DMS 273 treated with DMSO at 0.1 percent for 48 hours (cell line): ENCODE measurements at places on chromosomes 3 and 15.

DNA sequence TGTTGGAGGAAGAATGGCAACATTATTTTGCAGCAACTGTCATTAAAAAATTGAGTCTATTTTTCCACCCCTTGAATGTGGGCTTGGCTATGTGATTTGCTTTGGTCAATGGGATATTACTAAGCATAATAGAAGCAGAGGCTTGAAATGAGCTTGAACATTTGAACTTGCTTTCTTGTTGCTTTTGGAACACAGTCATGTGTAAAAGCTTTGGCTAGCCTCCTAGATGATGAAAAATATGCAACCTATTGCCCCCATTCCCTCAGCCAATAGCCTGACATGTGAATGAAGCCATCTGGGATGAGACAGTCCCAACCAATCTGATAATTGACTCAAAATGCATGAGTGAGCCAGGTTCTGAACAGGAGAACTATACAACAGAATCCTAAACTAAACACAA, 78.4 kb downstream of the PLSCR2 start:
- no peak for DNase-seq

- no peak for DNase-seq
Measured at GRCh38 chr3:60746043-60746638, 505.1 kb downstream of the FHIT start.

GRCh38 chr15:79519628-79520027, 87.5 kb downstream of the MINAR1 start:
- no peak for DNase-seq

- peak; percentile 65 for DNase-seq
Measured at GRCh38 chr3:195154793-195155535, 116.0 kb downstream of the XXYLT1 start.

DNA sequence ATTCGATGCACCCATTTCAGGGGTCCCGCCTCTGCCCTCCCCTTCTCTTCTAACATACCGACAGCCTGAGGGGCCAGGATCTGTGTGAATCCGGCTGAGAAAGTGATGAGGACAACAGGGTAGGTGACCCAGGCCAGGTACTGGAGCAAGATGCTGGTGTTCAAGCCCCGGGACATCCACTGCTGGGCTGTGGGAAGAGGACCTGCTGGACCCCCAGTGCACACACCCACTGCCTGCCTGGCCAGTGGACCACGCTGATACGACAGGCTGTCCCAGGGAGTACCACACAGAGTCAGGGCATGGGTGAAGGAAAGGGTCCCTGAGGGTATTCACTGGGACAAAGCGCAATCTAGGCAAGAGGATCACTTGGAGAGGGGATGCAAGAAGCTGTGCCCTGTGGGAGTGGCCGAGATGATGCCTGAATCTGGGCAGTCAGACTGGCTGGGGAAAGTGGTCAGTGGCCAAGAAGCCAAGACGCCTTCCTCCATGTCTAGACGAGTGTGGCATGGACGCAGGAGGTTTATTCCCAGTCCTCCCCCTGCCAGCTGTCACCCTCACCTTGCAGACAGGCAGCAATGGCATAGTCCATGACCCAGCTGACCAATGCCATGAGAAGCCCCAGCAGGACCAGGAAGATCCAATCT, 3.2 kb downstream of the CLCN2 start:
- no peak for DNase-seq

- no peak for DNase-seq
Measured at GRCh38 chr3:60931452-60931851, 319.8 kb downstream of the FHIT start.

GRCh38 chr3:173588556-173588955, 191.0 kb downstream of the NLGN1 start:
- no peak for DNase-seq

- no peak for DNase-seq
Measured at GRCh38 chr15:80596521-80596976, 98.6 kb upstream of the ABHD17C start.

DNA sequence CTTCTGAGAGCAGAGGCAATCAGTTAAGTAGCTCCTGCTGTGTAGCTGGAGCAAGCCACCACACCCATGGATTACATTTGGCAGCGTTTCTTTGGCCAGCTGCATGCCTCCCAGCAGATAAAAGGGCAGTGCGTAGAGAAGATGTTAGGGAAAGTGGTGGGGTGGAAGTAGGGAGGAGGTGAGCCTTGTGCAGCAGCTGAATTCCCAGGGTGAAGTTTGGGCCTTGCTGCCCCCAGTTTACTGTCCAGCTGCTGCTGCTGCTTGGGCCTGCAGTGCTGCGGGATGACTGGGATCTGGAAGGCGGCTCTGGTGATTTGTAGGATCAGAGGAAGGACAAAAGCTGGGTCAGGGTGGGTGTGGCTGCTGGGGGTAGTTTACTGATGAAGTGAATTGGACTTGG, 318.7 kb upstream of the C2CD4B start:
- no peak for DNase-seq

GRCh38 chr3:112333002-112333380, at the start of gene CD200:
Gene CD200 (plus strand): TSS chr3:112333156. CDS start chr3:112333213, 57 bp downstream.
- DNase-seq, result no peak

DNA sequence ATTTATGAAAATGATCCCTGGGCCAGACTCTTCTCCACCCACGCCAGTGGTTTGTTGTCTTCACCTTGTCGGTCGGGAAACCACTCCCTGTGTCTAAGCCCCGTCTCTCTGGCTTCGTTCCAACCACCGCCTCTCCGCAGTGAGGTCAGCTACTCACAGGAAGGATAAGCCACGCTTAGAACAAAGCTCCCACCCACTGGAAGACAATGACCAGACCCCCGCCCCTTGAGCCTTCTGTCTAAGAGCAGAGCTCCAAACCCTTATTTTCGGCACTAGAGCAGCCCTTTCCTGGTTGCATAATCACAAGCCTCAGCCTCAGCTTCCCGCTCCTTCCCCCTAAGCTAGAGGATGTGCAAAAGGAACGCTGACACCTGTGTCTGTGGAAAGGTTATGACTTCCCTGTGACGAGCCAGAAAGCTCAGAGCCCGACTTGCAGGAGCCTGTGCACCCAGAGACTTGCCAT, 114.9 kb upstream of the MEF2A start:
- no peak for DNase-seq

GRCh38 chr3:44442596-44443309, 34.7 kb downstream of the ZNF445 start:
- no peak for DNase-seq

DNA sequence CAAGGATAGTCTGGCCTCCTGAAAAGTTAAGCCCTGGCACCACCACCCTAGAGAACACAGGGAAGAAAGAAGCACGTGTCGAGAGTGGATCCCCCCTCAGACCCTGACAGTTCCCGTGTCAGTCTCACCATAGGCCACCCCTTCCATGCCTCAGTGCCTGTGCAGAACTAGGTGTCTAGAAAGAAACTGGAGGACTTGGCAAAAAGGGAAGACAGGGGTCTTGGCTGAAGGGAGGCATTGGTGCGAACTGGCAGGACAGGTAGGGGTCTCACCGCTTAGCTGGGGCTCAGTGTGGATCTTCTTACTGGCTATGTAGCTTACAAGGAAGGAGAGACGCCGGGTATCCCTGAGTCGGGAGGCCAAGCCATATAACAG, 518 bp downstream of the QARS1 start:
- no peak for DNase-seq

- no peak for DNase-seq
Measured at GRCh38 chr3:57691411-57692132, 1.3 kb downstream of the DENND6A start.

- DNase-seq, result no peak
Measured at GRCh38 chr15:70483513-70483912, 279.8 kb downstream of the UACA start.

DNA sequence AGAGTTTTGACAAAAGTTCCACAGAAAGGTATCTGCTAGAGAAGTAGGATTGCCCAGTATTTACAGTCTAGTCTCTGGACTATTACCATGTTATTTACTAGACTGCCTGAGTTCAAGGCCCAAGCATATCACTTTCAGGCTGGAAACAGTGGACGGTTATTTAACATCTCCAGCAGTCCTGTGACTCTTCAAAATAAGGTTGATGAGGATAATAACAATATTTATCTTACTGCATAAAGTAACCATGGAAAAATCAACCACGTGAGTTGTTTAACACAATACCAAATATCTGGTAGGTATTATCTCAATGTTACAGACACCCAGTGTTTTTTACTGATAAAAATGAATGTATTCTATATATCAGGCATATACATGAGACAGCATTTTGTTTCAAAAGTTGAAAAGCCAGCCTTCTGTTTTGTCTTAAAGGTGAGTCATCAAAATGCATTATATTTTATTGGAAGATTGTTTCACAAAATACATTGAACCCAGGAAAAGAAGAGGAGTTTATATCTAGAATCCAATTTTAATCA, 535.8 kb downstream of the TBL1XR1 start:
- no peak for DNase-seq

DNA sequence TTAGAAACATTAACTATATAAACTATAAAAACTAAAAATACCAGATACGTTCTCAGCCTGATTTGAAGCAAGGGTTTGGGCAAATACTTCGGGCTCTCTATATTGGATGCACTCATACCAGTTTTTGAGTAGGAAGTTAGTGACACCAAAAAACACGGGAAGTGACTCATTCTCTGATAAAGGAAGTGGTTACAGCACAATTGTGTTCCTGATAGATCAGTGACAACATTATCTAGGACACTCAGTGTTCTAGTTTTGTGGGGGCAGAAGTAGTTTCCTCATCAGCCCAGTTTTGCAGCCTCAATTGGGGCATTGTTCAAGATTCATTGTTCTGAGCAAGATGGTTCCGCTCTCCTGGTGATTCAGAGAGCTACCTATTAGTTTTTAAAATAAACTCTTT, 469.6 kb upstream of the DPPA4 start:
- no peak for DNase-seq

DNA sequence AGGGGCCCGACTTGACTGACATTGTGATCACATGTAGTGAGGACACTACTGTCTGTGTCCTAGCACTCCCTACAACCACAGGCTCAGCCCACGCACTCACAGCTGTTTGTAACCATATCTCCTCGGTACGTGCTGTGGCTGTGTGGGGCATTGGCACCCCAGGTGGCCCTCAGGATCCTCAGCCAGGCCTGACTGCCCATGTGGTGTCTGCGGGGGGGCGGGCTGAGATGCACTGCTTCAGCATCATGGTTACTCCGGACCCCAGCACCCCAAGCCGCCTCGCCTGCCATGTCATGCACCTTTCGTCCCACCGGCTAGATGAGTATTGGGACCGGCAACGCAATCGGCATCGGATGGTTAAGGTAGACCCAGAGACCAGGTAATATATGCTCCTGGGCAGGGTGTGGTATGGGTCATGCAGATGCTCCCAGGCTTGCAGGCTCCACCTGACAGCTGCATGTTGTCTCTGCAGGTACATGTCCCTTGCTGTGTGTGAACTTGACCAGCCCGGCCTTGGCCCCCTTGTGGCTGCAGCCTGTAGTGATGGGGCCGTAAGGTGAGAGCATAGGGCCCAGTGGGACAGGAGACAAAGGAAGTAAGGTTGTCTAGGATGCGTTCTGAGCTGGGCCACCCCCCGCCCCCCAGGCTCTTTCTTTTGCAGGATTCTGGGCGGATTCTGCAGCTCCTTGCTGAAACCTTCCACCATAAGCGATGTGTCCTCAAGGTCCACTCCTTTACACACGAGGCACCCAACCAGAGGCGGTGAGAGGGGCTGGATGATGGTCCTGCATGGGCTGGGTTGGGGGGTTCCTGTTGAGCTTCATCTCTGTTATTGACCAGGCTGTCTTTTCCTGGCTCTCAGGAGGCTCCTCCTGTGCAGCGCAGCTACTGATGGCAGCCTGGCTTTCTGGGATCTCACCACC, 4.4 kb downstream of the DALRD3 start:
- no peak for DNase-seq

GRCh38 chr15:75232252-75232813, 25.8 kb upstream of the GOLGA6C start:
- DNase-seq, result no peak

DNA sequence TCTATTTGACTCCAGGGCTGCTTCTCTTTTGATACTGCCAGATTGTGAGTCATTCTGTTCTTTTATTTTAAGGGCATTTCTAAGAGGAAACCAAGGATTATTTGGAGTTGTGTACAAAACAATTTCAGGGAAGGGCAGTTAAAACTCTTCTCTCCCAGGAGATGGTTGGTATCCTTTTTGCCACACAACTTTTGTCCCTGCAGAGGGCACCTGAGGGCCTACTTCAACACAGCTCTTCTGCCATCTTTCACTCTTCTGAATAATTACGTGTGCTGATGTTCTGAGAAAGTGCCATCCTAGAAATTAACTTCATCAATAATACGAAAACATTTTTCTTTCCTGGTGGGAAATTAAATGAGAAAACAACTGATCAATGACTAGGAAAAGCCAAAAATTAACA, 75.7 kb upstream of the GADL1 start:
- DNase-seq, result no peak

- DNase-seq, result no peak
Measured at GRCh38 chr3:70905491-70905890, 593.1 kb upstream of the MDFIC2 start.

DNA sequence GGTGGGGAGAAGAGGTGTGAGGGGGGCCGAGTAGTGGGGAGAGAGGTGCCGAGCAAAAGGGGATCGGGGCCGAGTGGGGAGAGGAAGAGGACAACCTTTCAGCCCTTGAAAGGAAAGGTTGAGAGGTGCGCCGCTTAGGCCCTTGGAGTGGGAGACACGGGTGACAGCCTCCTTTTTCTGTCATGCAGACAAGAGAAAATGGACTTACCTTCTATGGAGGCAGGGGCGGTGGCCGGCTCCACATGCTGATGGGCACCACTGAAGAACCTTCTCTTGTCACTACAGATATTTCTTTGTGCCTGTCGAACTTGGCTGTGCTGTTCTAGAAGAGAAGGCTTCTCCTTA, 421 bp downstream of the KLHL18 start:
- no peak for DNase-seq

DNA sequence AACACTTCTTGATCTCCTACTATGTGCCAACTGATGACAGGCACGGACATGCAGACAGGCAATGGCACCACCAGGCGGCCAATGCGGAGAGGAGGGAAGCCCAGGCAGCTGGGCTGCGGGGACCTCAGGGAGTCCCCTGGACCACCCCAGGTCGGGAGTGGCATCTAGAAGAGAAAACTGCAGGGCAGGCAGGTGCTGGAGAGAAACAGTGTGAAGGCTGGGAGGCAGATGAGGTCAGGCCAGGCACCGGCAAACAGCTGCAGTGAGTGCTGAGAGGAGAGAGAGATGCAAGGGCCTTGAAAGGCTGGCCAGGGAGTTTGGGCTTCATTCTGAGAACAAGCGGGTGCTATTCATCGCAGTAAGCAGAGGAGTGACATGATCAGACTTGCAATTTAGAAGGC, 29.1 kb downstream of the SLC6A1 start:
- no peak for DNase-seq

DNA sequence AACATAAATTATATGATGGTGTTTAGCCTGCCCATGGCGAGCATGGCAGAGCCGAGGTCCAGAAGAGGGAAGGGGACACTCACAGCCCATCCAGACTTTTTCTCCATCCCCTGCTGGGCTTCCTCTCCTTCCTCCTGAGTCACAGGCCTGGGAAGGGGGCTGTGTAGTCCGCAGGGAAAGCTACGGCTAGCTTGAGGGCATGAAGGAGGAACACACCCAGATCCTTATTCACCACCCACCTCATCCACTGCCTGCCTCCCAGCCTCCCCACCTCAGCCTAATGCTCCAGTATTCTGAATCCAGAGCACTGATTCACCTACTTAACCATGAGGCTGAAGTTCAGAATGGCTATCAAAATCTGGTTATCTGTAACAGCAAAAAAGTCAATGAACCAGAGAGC, 97.8 kb downstream of the OXNAD1 start:
- DNase-seq, result no peak
